ENCODE measurements at places on chromosomes 2 and 18. TPM values are rescaled to one million over a fixed set of nuclear protein-coding genes. Genes with fewer than 3 reads are reported as not detected.

The SERPINB10 gene
- total RNA-seq: not detected

DNA sequence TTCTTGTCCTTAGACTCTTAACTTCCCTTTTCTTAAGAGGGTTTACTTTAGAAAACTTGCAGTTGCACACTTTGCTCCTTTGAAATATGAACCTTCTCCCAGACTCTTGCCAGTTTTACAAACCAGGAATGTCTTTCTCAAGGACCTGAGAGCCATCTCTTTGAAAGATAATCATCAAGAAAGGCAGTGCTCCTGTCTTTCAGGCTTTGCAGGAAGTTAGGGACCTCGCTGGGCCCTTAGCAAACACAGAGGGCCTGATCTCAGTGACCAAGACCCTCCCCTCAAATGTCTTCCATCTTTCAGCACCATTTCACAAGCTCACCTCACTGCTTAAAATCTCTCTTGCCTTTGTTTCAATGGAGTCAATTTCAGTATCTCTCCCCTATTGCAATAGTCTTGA is 32.0 kb upstream of the NYAP2 start:
- DNase-seq: no peak

DNA sequence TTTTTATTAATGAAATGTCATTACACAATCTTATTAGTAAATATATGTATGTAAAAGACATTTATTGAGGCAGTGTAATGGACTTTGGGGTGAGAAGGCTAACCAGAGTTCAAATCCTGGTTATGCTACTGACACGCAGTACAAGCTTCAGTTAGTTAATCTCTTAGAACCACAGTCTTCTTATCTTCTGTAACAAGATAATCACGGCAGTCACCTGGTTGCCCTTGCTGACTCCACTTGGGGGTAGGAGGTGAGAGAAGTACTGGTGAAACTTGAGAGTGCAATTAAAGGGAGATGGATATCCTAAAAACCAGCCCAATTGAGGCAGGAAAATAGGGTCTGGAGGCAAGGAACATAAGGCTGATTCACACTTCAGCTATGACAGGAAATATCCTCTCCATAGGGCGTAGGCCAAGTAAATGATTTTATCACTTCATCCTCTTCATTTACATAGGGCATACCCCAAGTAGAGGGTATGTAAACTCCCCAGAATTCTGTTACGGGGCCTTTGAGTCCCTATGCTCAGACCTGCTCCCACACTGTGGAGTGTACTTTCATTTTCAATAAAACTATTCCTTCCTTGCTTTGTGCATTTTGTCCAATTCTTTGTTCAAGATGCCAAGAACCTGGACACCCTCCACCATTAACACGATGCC is 21.3 kb downstream of the SKA1 start:
- DNase-seq: no peak

DNA sequence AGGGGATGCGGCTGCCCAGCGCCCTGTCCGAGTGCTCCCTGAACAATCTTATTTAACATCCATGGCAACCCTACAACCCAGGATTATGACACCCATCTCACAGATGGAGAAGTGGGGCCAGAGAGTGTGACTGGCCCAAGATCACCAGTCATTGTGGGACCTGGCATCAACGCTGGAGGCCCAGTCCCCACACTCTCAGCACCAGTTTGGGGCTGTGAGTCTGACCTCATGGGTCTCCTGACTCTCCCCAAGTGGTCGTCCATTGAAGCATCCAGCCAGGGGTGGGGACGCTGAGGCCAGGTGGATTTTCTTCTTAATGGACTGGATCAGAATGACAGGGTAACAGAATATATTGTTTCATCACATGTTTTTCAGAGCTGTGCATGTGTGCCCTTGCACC is 24.5 kb downstream of the MAL start:
- no peak for DNase-seq

DNA sequence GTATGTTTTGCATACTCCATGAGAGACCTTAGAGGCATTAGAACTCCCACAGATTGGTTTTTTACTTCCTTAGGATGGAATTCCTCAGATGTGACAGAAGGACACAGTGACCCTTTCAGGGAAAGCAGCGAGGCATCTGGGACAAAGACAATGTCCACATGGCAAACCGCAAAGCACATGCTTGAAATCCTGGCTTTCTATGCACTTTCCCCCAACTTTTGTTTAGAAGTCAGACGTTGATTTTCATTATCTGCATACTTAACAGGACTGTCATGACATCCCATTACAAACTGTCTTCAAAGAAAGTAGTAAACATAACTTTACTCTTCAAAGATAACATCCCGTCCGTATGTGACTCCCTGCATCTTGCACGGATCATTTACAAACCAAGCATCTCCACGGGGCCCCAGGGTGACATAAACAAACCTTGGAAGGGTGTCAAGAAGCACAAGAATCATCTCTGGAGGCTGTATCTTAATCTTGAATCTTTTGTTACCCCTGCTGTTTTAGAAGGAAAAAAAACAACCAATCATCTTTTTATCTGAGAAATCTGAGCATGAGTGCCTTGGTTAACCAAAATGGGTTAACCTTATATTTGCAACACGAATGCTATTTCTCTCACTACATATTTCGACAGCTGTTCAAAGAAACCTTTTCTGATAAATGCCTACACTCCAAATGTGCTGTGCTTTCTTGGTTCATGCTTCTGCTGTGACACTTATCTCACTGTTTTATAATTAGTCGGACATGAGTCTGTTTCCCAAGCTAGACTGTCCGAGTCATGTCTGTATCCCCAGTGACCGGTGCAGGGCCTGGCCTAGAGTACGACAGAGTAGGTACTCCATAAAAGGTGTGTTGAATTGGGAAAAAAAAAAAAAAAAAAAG is 90.8 kb downstream of the CCBE1 start:
- no peak for DNase-seq

Data from adrenal gland (tissue), 19 donors.